ENCODE measurements at places on chromosomes 5 and 9. TPM values are rescaled to one million over a fixed set of nuclear protein-coding genes. Genes with fewer than 3 reads are reported as not detected.
A peak's percentile ranks its signal among the peaks of the same experiment; 100 is the strongest.

DNA sequence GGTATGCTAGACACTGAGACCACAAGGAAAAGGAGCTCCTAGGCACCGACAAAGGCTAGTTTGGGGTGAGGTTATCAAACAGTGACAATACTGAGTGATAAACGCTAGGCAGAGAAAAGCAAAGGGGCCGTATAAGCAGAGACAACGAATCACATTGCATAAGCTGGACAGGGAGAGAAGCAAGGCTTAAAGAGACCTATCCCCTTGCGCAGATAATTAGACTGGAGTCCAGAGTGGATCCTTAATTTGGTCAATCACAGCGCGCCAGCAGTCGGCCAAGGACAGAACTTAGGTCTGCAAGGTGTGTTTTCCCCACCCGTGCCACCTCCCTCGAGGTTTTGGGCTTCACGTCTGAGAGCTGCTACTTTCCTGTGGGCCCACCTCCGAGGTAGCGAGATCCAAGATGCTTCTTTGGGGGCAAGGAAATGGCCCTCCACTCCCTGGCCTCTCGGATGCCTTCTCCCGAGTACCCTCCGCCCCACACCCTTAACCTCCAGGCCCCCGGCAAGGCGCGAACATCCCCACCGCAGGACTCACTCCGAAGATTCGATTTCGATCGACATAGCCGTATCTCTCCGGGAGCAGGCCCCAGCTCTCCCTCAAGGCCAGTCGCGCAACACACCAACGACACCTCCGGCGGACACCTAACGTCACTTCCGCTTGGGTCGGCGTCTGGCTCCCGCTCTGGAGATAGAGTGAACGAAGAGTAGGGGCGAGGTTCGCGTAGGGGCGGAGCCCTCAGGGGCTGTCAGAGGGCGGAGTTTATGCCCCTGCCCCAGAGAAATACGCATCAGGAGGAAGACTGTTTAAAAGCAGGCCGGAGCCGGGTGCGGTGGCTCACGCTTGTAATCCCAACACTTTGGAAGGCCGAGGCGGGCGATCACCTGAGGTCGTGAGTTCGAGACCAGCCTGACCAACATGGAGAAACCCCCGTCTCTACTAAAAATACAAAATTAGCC is at the start of gene SMU1:
Gene SMU1, minus strand, starts transcription at position 629 of the 959 bp plus-strand sequence. Its CDS starts 66 bp downstream, at position 563.
- peak within 1 kb of the TSS; percentile 53 for H3K4me3 ChIP-seq
- H3K27me3 ChIP-seq, result no peaks in the 10 kb centered on the region
- DNase-seq, result peak; percentile 98
- H3K4me1 ChIP-seq, result peaks cover 17% of the 10 kb centered on the region
- H3K36me3 ChIP-seq, result peaks cover 17% of the 10 kb centered on the region
- H3K27ac ChIP-seq, result peak within 1 kb of the TSS; percentile 88

Gene GDA
- not detected for total RNA-seq

- peak; percentile 40 for DNase-seq
- peak overlapping the region; percentile 79 for H3K27ac ChIP-seq
- H3K4me3 ChIP-seq, result no peak overlapping the region
- H3K36me3 ChIP-seq, result peaks cover 25% of the 10 kb centered on the region
These were observed 6.9 kb downstream of the ANXA6 start for GRCh38 chr5:151150471-151151262.

DNA sequence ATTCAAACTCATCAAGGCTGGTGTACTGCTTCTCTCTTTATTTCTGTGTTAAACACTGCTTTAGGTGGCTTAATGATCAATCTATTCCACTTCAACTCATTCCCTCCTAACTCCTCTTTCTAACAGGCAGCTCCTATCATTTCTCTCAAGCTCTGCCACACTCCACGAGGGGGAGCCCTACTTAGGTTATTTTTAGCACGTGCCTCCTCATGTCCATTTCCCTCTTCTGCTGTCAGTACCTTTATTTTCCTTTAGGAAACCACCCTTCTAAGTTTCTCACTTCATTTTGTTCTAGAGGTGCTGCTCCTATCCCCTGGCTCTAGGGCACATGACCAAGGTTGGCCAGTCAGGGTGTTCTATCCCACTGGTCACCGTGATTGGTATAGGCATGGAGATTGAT is 6.7 kb upstream of the BRINP1 start:
- H3K4me1 ChIP-seq, result no peaks in the 10 kb centered on the region
- H3K4me3 ChIP-seq, result no peak overlapping the region
- no peak for DNase-seq
- H3K27me3 ChIP-seq, result no peaks in the 10 kb centered on the region
